ENCODE measurements at places on chromosomes 12 and 14. TPM values are rescaled to one million over a fixed set of nuclear protein-coding genes. Genes with fewer than 3 reads are reported as not detected.

DNA sequence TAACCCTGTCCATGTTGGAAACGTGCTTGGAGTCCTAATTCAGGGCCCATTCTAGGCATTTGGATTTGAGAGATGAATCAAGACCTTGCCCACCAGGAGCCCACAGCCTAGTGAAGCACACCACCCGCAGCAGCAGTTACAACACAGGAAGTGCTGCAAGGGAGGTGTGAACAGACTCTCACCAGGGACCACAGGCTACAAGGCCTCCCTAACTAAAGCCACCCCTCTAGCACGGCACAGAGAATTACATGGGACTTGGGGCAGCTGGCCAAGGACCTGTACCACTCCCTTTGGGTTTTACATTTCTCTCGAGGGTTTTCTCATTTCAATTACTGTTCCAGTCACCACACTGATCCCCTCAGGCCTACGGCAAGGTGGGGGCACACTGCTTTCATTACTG lies 49.5 kb upstream of the FOXN3 start:
- H3K27me3 ChIP-seq = no peaks in the 10 kb centered on the region
- peaks cover 8% of the 10 kb centered on the region for H3K4me1 ChIP-seq
- no peak overlapping the region for H3K27ac ChIP-seq
- no peaks in the 10 kb centered on the region for H3K36me3 ChIP-seq
- no peak overlapping the region for H3K4me3 ChIP-seq
- no peak for DNase-seq

DNA sequence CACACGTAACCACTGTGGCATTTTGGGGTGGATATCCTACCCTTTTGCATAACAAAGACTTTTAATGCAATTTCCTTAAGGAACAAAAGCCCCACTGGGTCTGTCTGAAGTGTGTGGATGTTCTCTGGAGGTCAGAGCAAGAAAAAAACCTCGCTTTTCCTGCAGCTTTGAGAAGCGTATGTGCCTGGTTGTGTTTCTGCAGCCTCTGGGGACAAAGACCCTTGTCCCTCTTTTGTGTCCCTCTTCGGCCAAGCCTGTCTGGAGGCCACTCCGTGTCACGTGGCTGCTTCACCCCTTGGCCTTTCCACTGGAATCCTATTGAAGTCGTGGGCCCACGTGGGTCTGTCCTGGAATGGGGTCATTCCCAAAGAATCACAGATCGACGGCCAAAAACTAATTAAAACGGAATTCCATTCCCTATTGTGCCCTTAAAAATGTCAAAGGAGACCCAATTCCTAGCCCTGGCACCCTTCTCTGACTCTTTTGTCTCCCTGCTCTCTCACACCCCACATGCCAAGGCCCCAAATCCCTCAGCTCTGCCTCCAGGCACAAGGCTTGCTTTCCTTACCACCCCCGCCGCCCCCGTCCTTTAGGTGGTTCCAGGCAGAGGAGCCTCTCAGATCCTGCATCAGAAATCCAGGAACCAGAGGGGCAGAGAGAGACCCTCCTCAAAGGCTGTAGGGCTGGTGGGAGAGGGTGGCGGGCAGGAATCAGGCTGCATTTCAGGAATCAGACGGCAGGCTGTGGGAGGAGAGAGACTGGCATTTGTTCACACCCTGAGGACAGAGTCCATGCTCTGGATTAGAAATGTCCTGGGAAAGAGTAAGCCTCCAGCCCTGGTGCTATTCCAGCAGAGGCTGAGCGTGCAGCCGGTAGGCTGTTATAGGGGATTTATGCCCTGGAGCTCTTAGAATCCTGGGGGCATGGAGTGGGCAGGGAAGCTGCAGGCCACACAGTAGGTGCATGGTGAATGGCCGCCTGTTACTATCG lies 12.6 kb upstream of the CYP46A1 start:
- no peaks in the 10 kb centered on the region for H3K27me3 ChIP-seq
- H3K27ac ChIP-seq = no peak overlapping the region
- no peak for DNase-seq
- no peaks in the 10 kb centered on the region for H3K36me3 ChIP-seq
- no peaks in the 10 kb centered on the region for H3K4me1 ChIP-seq

TMCC3 gene
- total RNA-seq = 2.2 TPM

DNA sequence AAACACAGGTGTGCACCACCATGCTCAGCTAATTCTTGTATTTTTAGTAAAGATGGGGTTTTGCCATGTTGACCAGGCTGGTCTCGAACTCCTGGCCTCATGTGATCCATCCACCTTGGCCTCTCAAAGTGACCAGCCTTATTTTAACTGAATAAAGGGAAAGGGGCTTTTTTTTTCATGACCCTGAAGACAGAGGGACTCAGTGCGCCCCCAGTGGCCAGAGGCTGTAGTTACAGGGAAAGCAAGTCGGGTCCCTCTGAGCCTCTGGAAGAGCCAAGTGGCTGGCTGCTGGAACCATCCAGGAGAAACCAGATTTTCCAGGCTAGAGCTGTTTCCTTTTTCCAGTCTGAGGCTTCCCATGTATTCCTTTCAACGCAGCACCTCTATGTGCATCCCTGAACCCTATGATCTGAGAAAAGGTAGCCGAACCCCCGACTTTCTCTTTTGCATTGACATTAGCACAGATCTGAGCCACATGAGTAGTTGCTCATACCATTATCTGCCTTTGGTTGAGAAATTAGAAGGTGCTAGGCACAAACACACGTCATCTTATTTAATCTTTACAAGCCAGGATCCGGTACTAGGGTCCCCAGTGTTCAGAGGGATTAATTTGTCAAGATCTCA lies 342.7 kb downstream of the CACNA1C start:
- H3K4me1 ChIP-seq = peaks cover 3% of the 10 kb centered on the region
- no peaks in the 10 kb centered on the region for H3K36me3 ChIP-seq
- DNase-seq = no peak
- peak overlapping the region; percentile 77 for H3K27ac ChIP-seq
- no peaks in the 10 kb centered on the region for H3K27me3 ChIP-seq

- no peak overlapping the region for H3K4me3 ChIP-seq
- no peak overlapping the region for H3K27ac ChIP-seq
- H3K27me3 ChIP-seq = no peaks in the 10 kb centered on the region
- no peak for DNase-seq
Measured at GRCh38 chr14:73824127-73824526, 27.5 kb upstream of the PTGR2 start.

PLD4 gene
- total RNA-seq = 0.40 TPM

OR4E2 gene
- not detected for total RNA-seq

CD27 gene
- 0.27 TPM for total RNA-seq

DNA sequence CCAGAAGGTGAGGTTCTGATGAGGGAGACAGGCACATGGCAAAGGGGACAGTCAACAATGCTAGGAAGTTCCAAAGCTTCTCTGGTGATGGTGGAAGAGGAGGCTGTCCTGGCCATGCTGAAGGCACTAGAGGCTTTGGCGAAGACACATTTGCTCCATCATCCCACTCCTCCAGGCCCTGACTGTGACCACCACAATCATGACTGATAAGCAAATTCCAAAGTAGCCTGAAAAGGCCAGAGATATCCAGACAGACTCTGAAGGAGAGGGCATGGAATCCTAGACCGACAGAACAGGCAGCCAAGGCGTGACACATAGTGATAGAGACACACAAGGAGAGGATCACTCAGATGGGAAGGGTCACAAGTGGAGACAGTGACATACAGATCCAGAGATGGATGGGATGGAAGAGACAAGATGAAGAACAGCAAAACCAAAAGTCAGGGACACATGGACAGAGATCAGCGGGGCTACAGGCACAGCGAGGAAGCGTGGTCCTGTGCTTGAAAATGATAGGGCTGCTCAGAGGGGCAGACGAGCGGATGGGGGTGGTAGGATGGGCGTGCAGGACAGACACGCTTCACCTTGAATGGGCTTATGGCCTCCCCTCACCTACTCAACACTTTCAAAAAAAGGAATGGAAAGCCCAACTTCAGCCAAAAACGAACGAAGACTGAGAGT lies 1.3 kb downstream of the ZFHX2 start:
- no peak for DNase-seq
- peaks cover 23% of the 10 kb centered on the region for H3K4me1 ChIP-seq
- peak overlapping the region; percentile 42 for H3K4me3 ChIP-seq
- no peaks in the 10 kb centered on the region for H3K27me3 ChIP-seq
- no peaks in the 10 kb centered on the region for H3K36me3 ChIP-seq

GRCh38 chr12:124650912-124651311 lies 83.5 kb upstream of the NCOR2 start:
- peaks cover 38% of the 10 kb centered on the region for H3K4me1 ChIP-seq
- H3K4me3 ChIP-seq = no peak overlapping the region
- no peaks in the 10 kb centered on the region for H3K36me3 ChIP-seq
- H3K27ac ChIP-seq = peak overlapping the region; percentile 16
- no peaks in the 10 kb centered on the region for H3K27me3 ChIP-seq
- peak; percentile 48 for DNase-seq

KRT73 gene
- total RNA-seq = not detected

GYS2 gene
- total RNA-seq = not detected

DNA sequence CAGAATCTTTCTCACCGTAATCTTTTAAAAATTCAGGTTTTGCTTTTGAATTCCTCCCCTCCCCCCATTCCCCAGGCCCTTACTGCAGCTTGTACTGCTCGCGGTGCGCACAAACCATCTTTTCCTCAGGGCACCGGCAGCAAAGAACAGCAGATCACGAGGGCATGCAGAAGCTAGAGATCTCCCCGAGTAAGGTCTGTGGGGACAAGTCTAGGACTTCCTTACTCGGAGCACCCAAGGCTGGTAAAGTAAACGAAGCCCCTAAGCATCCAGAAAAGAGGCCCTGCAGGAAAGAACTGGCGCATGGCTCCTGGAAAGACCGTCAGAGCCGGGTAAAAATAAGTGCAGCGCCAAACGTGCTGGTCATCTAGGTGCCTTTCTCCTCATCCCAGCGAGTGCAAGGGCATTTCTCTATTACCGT lies 727 bp downstream of the LDHB start:
- H3K4me3 ChIP-seq = peak overlapping the region; percentile 81
- H3K4me1 ChIP-seq = peaks cover 22% of the 10 kb centered on the region
- no peaks in the 10 kb centered on the region for H3K27me3 ChIP-seq
- H3K36me3 ChIP-seq = peaks cover 31% of the 10 kb centered on the region

- H3K27me3 ChIP-seq = peaks cover 6% of the 10 kb centered on the region
- H3K27ac ChIP-seq = no peak overlapping the region
- H3K4me1 ChIP-seq = no peaks in the 10 kb centered on the region
- H3K4me3 ChIP-seq = no peak overlapping the region
- no peak for DNase-seq
Measured at GRCh38 chr12:130226126-130226525, 63.9 kb downstream of the FZD10 start.

GRCh38 chr14:95679148-95679815 lies 6.9 kb upstream of the TCL1B start:
- DNase-seq = no peak
- no peak overlapping the region for H3K27ac ChIP-seq
- peaks cover 6% of the 10 kb centered on the region for H3K27me3 ChIP-seq
- no peaks in the 10 kb centered on the region for H3K4me1 ChIP-seq
- no peaks in the 10 kb centered on the region for H3K36me3 ChIP-seq

- no peak overlapping the region for H3K27ac ChIP-seq
- H3K36me3 ChIP-seq = no peaks in the 10 kb centered on the region
- H3K27me3 ChIP-seq = no peaks in the 10 kb centered on the region
- no peaks in the 10 kb centered on the region for H3K4me1 ChIP-seq
- no peak overlapping the region for H3K4me3 ChIP-seq
Measured at GRCh38 chr14:29803045-29803444, 124.6 kb downstream of the PRKD1 start.

GNB3 gene
- total RNA-seq = 10.9 TPM

GRCh38 chr12:15497671-15498292 lies 175.5 kb downstream of the PTPRO start:
- H3K36me3 ChIP-seq = no peaks in the 10 kb centered on the region
- no peaks in the 10 kb centered on the region for H3K27me3 ChIP-seq
- no peaks in the 10 kb centered on the region for H3K4me1 ChIP-seq
- H3K27ac ChIP-seq = no peak overlapping the region
- DNase-seq = no peak

GRCh38 chr12:53482626-53483168 lies 16.6 kb downstream of the MAP3K12 start:
- DNase-seq = no peak
- peaks cover 96% of the 10 kb centered on the region for H3K36me3 ChIP-seq
- H3K4me3 ChIP-seq = no peak overlapping the region
- peaks cover 13% of the 10 kb centered on the region for H3K4me1 ChIP-seq
- H3K27ac ChIP-seq = no peak overlapping the region

IRF9 gene
- 44.0 TPM for total RNA-seq

JPH4 gene
- total RNA-seq = 0.59 TPM

PPM1H gene
- 5.9 TPM for total RNA-seq
